Hematopoietic multipotent progenitor cell treated with erythropoietin and hydrocortisone succinate and interleukin-3 and kit ligand, for 17 days (in vitro differentiated cells): ENCODE measurements at places on chromosomes 5 and 9.

DNA sequence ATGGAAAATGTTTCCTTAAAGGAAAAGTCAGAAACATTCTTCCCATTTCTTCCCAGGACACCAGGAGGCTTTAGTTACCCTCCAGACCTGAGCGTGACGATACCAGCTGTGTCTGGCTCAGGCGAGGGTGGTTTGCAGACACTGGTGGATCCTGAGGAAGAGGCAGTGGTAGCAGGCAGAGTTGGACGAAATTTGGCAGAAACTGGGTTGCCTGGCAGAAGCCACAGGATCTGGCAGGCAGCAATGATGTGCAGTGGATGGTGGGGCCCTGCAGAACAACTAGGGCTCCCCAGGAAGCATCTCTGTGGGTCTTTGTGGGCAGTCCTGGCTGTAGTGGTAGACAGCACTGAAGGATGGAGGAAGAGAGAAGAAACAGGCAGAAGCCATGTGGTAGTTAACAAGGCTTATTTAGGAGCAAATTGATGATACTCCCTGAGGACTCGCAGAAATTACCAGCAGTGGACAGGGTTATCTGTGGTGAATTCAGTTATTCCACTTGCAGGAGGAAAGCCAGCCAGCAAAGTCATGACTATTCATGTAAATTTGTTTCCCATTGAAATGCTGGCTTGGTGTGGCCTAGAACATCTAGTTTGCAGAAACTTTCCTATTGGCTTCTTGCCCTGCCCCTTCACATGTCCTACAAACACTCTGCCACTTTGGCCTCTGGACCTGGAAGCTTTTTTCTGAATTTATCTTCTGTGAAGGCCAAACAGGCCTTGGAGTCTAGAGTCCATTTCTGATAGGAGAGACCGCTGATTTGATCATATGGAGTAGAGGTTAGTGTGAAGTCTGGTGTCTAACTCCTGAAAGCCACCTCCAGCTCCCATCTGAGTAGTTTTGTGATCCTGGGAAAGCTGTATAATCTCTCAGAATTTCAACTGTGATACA lies 212.0 kb downstream of the DMRT2 start:
- no peak for DNase-seq

DNA sequence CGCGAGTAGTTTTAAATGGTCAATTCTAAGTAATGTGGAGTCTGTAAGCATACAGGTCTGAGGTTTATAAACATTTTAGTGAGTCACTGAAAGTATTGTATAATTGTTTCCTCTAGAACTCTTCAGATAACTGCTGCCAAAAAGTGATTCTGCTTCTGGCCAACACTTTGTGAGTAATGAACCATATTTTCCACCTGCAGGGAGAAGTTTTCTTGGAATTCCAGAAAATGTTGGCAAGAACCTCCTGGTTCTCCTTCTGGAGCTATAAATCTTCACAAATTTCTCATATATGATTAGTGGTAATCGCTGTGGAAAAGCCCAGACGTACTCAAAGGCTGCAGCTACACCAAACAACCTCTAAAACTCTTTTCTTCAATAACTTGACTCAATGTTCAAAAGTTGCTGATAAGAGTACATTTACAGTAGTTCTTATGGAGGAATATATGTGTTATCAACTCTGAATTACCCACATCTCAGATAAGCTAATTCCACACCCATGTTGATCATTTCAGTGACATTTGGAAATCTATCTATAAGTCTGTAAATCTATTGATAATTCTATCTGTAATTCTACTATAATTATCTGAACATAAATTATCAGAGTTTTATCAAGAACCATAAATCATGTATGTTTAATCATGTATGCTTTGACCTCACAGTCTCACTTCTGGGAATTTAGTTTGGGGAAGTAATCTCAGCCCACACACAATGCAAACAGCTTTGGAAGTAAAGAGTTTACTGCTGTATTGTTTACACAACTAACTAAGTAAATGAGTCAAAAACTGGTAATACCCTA lies 74.1 kb downstream of the FNBP1 start:
- no peak for DNase-seq

DNA sequence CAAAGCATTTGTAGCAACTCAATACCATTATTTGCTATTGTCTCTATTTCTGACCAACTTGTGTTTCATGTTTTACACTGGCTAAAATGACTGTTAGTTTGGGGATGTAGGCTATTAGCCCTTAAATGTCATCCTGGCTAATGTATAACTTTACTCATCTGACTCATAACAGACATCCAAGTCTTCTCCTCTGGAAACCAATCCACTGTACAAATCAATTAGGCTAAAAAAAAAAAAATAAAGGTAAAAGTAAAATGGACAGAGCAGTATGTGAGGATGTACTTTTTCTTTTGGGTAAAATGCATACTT lies 20.6 kb downstream of the MEGF9 start:
- DNase-seq: no peak

DNA sequence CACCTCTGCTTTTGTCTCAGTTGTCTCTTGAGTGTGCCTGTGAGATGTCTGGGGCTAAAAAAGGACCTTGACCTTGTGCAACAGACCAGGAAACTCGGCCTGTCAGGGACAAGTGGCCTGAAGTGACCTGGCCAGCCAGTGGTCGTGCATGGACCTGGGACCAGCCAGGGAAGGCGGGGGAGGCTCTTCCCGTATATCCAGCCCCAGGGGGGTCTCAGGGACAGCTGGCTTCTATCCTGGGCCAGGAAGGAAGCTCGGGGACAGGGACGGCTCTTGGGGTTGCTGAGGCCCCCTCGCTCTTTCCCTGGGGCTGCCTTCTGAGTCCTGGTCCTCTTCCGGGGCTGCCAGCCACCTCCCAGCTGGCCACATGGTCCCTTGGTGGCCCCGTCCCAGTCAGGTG lies 3.2 kb upstream of the ADAMTSL2 start:
- no peak for DNase-seq

- DNase-seq: no peak
These were observed 15.7 kb downstream of the FAM151B start for GRCh38 chr5:80503641-80504040.

DNA sequence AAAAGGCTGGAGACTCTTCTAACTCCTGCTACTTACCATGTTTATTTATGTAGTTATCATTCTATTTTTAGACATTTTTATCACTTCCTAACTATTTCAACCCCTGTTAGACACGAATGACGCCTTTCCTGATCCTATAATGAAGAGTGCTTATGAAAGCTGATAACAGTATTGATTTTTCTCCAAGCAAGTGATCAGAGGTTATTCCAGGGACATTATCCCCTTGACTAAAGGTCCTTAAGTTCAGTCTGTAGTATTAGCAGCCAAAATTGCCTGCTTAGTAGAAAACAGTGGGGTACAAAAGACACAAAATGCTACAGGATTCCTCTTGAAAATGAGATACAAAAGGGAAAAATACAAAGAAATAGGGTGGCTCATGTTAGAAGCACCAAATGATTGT lies 235.6 kb downstream of the DNAH5 start:
- DNase-seq: no peak

- DNase-seq: no peak
These were observed 1.1 kb upstream of the SEMA4D start for GRCh38 chr9:89498852-89499480.

- no peak for DNase-seq
These were observed 103.5 kb downstream of the GLIS3 start for GRCh38 chr9:4196376-4196775.

DNA sequence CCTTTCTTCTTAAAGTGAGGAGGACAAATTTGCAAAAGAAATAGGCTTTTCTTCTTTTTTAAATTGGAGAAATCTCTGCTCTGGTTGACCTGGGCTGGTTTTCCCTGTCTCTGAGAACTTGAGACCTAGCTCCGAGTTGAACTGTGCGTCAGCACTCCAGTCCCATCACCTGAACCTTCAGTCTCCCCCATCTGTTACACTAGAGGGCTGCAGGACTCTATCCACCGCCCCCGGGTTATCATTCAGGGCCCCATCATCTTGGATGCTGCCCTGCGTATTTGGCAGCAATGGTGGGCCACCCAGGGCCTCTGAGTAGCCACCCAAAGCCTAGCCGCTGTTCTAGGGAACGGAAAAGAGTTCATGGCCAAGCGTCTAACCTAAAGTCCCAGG lies 2.5 kb downstream of the FOXE1 start:
- no peak for DNase-seq

DNA sequence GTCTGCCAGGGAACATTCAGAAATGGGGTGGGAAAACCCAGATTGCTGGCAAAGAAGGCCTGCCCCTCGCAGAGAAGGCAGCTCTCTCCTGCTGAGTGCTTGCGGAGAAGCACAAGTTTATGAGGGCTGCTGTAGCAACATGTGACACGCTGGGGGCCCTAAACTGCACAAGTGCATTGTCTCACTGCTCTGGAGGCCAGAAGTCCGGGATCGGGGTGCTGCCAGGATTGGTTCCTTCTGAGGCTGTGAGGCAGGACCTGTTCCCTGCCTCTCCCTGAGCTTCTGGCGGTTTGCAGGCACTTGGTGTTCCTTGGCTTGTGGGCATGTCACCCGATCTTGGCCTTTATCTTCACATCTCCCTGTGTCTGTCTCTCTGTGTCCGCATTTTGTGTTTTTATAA lies 75.6 kb upstream of the NEURL1B start:
- no peak for DNase-seq

GRCh38 chr5:135444881-135445280 lies 2.3 kb downstream of the DCANP1 start:
- DNase-seq: no peak

GRCh38 chr5:142610176-142611001 lies 75.5 kb downstream of the FGF1 start:
- DNase-seq: no peak

GRCh38 chr5:149412783-149413476 lies 33.8 kb upstream of the IL17B start:
- DNase-seq: no peak

DNA sequence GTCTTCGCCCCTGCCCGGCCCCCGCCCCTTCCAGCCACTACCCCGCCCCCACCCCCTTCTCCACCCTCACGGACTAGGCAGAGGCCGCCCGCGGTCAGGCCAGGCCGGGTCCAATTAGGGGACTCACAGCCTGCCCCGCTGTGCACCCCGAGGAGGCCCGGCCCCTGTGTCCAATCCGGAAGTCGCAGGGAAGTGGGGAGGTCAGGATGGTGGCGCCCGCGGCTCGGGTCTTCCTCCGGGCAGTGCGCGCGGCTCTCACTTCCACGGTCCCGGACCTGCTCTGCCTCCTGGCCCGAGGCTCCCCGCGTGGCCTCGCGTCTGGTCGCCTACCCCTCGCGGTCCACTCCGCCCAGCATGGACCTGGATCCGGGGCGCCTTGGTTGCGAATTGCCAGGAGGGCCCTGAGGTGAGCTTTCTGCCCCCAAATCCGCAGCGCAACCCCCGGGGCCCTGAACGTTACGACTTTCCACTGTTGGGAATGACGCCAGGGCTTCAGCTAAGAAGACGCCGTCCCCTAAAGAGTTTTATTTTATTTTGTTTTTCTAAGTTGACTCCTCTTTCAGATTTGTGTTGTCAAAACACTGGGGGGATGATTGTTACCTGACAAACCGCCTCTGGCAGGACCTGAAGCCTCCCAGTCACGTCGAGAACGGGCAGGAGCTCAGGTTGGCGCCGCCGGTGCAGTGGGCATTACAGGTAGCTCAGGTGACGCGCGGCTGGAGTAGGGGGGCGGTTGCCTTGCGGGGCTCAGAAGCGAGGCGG lies 763 bp upstream of the IRX2 start:
- DNase-seq: no peak

GRCh38 chr5:124285071-124285470 lies 461.4 kb downstream of the ZNF608 start:
- no peak for DNase-seq

- DNase-seq: no peak
These were observed 38.4 kb downstream of the AGTPBP1 start for GRCh38 chr9:85703398-85703797.
